Ureter (tissue), 1 donor: ENCODE measurements at places on chromosomes 3 and 15. TPM values are rescaled to one million over a fixed set of nuclear protein-coding genes. Genes with fewer than 3 reads are reported as not detected.

CLEC3B gene
- total RNA-seq, result 58.9 TPM

SPTBN5 gene
- 11.9 TPM for total RNA-seq

GP5 gene
- total RNA-seq, result 0.21 TPM

FURIN gene
- total RNA-seq, result 41.3 TPM

MST1R gene
- 39.2 TPM for total RNA-seq

ZPLD1 gene
- total RNA-seq, result 0.10 TPM

ZNF148 gene
- total RNA-seq, result 50.2 TPM

HOMER2 gene
- total RNA-seq, result 9.4 TPM

CHL1 gene
- 5.5 TPM for total RNA-seq

GOLGA6L9 gene
- total RNA-seq, result 7.9 TPM
